Stimulated activated CD8-positive, alpha-beta memory T cell treated with anti-CD3 and anti-CD28 coated beads, Interleukin-7, amount 100 ng/mL, for 24 hours (primary cell): ENCODE measurements at places on chromosomes 7 and 10.

DNA sequence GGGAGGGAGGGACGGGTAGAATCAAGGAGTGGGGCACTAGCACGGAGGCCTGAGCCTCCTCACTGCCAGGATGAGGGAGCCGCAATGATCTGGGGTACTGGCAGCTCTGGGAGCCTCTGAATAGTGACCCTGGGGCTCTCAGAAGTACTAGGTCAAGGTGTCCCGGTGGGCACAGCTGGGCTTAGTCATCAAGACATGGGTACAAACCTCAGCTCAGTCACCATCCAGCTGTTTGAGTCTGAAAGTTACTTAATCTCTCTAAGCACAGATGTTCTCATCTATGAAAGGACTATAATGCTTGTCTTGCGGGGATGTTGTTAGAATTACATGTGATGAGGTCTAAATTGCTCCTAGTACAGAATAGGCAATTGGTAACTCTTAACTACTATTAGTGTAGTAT is 276.8 kb downstream of the KCNMA1 start:
- no peak for DNase-seq

DNA sequence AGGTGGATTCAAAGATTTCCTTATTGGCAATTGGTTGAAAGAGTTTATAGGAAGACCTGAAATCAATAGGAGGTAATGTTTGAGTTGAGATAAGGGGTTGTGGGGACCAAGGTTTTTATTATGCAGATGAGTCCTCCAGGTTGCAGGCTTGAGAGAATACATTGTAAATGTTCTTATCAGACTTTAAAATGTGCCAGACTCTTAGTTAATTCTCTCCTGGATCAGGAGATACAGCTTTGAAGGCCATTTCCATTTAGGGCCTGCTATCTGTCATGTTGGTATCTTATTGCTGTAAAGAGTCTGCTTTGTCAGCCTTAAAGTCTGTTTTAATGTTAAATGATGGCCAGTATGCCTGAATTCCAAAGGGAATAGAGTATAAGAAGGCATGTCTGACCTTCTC is 61.8 kb upstream of the CALCR start:
- no peak for DNase-seq

DNA sequence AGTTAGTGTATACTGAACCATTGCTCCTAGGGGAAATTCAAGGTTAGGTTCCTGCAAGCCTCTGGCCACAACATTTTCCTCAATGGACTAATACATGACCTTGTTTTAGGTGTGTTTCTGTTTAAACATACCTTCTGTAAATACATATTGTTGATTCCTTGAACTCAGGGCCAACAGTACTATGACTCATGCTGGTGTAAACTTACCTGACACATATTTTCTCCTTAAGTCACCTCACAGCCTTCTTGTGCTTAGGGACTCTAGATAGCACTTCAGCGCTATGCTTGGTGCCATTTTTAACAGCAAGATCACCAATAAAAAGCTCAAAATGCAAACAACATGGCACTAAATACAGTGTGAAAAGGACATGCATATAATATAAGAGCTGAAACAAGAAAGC is 176.4 kb downstream of the TAX1BP1 start:
- no peak for DNase-seq

DNA sequence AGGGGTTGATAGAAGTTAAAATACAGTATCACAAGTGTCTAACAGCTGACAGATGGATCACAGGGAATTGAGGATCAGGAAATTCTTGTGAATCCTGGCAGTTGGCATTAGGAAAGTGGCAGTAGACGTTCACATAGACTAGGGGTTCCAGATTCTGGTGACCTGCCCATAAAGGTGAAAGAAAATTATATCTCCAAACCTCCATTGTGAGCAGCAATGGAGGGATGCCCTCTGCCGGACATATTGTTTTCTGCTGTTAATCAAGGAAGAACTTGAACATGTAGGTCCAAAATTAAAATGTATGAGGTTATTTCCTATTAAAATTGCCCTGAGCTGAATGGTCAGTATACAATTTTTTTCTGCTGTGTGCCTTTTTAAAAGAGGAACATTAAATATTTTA is 5.1 kb downstream of the NME8 start:
- DNase-seq = no peak

DNA sequence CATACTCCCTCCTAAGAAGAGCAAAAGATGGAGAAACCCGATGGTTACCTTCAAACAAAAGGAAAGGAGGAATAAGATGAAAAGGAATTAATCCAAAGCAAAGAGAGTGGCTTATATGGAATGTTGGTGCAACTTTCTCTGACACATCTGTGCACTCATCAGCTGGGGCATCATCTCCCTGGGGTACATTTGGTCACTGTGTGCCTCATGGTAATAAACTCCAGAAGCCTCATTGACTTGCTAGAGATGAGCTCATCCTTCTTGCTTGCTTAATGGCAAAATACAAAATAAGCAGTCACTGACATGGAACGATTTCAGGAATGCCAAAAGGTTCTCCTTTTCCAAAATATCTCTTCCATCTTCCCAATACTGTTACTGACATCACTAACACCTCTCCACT is 22.5 kb downstream of the CAV1 start:
- no peak for DNase-seq

DNA sequence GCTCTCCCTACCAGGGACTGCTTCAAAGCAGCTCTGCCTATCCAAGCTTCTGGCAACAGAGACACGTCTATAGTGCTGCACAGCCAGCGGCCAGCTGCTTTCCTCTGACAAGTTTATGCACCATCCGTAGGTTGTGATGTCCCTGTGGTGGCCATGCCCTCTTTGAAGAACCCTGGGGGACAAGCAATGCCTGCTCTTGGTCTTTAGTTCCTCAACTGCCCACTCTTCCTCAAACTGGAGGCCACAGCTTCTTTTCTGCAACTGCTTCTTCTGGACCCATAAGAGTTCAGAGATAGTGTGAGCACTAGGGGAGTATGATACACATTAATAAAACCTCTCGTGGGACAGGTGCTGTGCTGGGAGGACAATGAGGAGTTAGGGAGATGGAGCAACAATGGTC is 164.9 kb downstream of the ELMO1 start:
- DNase-seq = no peak

DNA sequence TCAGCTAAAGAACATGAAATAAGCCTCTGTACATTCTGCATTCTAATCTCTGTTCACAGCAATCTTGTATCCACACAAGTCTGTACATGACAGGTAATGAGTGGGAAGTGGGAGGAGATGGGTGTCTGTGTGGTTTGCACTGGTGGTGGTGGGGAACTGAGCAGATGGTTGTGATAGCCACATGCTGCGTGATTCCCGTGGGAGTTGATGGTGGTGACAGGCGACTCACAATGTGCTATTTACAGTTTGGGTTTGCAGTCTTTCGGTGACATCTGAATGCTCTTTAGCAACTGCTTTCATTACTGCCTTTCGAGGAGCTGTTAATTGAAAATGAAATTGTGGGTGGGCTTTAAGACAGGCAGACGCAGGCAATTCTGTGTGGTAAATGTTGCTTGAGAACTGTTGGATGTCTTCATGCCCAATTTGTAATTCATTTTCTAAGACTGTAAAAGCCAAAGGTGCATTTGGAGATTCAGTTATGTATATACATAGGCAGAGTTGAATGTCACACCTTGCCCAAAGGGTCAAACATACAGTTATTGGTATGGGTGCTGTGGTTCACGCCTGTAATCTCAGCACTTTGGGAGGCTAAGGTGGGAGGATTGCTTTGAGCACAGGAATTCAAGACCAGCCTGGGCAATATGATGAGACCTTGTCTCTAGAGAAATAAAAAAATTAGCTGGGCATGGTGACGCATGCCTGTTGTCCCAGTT is 308.2 kb downstream of the AUTS2 start:
- no peak for DNase-seq

GRCh38 chr7:114916261-114916892 is 5.5 kb upstream of the MDFIC start:
- DNase-seq = no peak

GRCh38 chr10:126080879-126081411 is 184.6 kb downstream of the FANK1 start:
- no peak for DNase-seq

GRCh38 chr7:68980011-68980410 is 618.3 kb upstream of the AUTS2 start:
- no peak for DNase-seq

DNA sequence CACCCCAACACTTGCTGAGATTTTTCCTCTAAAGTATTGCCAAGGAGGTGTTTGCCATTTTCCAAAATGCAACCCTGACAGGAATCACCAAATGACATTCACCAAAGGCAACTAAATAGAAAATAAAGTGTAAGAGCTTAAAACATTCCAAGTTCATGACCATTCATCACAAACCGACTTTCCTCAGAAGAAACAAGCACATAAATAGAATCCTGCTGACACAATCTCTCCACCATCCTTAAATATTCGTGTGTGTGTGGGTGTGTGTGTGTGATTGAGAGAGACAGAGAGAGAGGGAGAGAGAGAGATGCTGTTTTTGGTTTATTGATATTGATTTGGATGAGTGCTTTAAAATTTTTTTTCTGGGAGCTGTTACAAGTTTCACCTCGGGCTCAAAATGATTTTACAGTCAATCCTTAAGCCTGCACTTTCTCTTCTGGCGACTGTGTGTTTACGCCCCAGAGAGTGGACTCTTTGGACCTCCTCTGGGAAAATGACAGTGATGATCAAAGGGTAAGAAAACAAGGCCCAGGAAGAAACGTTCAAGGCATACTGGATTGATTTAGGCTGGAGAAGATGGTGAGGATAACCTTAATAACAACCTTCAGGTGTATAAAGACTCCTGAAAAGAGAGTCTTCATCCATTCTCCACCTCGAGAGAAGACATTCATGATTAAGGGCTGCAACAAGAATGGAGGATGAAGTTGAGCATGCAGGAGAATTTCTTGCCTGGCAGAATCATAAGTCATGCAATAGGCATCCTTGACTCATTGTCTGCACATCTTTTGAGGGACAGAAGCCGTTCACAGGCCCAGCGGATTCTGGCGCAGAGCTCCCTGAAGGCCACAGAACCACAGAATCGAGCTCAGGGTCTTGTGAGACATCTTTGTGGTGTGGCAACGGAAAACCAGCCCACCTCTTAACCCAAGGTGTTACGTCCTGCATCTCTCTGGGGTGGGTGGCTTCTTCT is 104.4 kb upstream of the FGFR2 start:
- DNase-seq = no peak

GRCh38 chr7:83996879-83997278 is 197.7 kb downstream of the SEMA3A start:
- DNase-seq = no peak

GRCh38 chr10:73872190-73872710 is 2.1 kb downstream of the CAMK2G start:
- DNase-seq = no peak

GRCh38 chr10:88991161-88991898 is 732 bp downstream of the FAS start:
- no peak for DNase-seq

- no peak for DNase-seq
These were observed 8.4 kb downstream of the BAMBI start for GRCh38 chr10:28685717-28686116.

DNA sequence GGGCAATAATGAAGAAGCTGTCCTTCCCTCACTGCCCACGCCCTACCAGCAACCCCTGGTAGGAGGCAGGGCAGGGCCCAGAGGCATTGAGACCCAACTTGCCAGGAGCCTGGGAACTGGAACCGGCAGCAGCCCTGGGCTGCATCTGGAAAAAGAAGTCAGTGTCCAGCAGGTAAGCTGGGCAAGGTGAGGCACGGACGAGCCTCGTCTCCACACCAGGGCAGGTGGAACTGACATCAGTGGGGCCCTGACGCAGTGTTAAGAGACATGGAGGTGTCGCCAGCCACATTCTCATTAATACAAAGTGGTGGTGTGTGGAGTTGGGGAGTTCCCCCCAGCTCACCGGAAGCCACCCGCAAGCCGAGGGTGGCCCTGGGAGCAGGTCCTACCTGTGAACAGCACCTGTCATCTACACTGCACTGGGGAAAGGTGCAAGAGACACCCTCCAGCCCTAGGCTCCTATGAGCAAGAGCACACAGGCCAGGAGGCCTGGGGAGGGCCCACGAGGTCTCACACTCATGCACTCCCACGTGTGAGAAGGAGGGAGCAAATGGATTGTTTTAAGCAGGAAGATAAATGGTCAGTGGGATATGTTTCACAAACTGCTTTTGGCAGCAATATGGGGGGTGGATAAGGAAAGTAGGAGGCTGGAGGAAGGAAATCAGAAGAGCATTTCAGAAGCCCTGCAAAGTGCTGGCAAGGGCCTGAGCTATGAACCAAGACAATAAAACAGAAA is 53.6 kb downstream of the COBL start:
- DNase-seq = no peak

DNA sequence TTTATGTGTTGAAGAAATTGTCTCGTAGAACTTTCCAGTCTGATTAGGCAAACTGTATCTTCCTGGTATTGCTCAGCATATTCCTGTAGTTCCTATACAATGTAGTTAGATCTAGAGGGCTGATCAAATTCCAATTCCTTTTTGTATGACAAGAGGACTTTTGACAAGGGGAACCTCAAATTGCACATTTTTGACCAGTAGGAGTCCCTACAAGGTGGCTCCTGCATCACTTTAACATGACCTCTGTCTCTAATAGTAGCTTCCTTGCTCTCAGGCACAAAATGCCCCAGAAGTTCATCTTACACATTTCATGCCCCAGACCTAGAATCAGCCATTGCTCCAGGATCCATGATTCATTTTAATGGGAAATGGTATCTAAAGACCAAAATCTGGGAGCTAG is 18.7 kb downstream of the HERPUD2 start:
- DNase-seq = no peak

GRCh38 chr10:99233000-99233688 is 2.5 kb downstream of the HPSE2 start:
- DNase-seq = no peak

- no peak for DNase-seq
These were observed 142.9 kb downstream of the NOC3L start for GRCh38 chr10:94219829-94220228.

- DNase-seq = no peak
These were observed 110.0 kb downstream of the RELN start for GRCh38 chr7:103879411-103879810.

GRCh38 chr7:157474685-157475084 is 137.9 kb downstream of the DNAJB6 start:
- no peak for DNase-seq

DNA sequence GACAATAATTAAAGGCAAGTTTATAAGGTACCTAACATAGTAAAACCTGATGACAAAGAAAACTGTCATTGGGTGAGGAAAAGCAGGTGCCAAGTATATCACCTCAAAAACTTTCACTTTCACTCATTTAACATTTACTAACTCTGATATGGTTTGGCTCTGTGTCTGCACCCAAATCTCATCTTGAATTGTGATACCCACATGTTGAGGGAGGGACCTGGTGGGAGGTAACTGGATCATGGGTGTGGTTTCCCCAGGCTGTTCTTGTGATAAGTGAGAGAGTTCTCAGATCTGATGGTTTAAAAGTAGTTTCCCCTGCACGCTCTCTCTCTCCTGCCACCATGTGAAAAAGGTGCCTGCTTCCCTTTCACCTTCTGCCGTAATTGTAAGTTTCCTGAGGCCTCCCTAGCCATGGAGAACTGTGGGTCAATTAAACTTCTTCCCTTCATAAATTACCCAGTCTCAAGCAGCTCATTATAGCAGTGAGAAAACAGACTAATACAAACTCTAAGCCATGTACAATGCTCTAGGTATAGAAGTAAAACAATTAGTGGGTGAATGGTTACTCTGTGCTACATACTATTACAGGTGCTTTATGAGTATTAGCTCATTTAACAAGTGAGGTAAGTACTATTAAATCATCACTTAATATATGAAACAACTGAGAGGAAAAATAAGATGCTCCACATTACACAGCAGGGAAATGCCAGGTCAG is 199.0 kb downstream of the CHCHD3 start:
- DNase-seq = no peak
